ENCODE measurements at places on chromosomes 16 and 17.

DNA sequence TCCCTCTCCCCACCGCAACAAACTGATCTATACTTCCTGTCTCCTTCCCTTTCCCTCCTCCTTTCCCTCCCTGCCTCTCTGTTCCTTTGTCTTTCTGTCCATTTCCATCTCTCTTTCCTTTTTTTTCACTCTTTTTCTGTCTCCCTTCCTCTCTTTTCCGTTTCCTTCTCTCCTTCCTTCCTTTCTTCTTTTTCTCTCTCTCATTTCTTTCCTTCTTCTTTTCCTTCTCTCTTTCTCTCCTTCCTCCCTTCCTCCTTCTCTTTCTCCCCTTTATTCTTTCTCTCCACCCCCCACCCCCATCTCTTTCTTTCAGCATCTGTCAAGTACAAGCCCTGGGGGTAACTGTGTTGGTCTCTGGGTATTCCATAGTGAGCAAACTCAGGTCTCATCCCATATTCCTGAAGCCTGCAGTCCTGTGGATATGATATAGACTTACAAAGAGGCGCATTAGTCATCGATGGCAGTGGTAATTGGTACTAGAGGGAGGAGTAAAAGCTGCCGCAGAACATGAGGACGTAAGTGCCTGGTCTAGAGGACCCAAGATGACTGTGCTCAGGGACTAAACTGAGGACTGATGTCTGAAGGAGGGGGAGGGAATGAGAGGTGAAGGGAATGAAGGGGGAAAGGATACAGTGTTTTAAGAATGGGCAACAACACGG, 50.4 kb downstream of the VAT1L start:
- no peak for DNase-seq

- DNase-seq: no peak
These were observed 14.7 kb downstream of the C1QTNF1 start for GRCh38 chr17:79038545-79039135.

DNA sequence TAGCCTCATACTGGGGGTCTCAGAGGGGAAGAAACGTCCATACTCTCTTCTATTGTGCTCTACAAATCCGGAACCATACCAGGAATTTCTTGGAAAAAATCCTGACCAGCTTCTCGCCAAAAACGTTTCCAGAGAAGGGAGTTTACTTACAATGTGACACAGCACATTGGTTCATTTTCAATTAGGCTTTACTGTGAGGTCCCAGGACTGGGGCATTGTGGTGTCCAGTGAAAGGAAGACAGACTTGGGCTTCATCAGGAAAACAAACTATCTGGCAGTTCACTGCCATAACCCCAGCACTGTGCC, 14.7 kb downstream of the MPP2 start:
- no peak for DNase-seq

GRCh38 chr17:76268015-76268749, 3.0 kb downstream of the UBALD2 start:
- no peak for DNase-seq

All from SW 1271 (cell line).